ENCODE measurements at places on chromosomes 6 and 20.
A peak's percentile ranks its signal among the peaks of the same experiment; 100 is the strongest.

DNA sequence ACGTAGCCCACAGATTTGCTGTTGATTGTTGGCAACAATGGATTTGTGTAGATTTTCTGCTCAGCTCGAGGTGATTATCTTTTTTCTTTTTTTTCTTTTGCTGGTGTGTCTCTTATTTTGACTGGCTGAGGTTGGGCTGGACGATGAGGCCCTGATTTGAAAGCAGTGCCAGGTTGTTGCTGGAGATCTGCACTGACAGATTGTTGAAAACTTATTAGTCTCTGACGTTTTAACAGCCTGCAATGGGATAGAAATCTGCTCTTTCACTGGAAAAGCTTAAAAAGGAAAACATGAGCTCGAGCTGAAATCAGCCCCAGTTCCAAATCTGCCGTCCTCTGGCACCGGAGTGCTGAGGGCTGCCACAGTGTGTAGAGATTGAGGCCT is 87.7 kb downstream of the PDE7B start:
- DNase-seq = no peak

DNA sequence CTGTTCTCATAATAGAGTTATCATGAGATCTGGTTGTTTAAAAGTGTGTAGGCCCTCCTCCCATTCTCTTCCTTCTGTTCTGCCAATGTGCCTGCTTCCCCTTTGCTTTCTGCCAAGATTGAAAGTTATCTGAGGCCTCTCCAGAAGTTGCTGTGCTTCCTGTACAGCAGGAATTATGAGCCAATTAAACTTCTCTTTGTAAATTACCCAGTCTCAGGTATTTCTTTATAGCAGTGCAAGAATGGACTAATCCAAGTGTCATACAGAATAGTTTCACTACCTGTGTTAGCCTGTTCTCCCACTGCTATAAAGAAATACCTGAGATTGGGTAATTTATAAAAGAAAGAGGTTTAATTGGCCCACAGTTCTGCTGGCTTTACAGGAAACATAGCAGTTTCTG is 100.0 kb downstream of the CD24 start:
- DNase-seq = no peak

DNA sequence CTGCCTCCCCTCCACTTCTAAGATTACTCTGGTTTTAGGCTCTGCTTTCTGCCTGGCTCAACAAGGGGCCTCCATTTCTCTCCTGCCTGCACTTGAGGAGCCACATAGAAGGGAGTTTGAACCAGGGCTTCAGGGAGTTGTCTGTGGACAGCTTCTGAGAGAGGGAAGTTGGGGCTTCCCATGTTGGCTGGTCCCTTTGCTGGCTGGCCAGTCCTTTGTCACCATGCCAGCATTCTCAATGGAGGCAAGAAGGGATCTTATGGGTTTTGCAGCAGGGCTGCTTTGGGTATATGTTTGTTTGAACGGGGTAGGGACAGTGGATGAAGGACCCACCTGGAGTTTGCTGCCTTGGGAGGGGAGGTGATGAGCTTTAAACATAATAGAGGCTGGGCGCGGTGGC is 124.9 kb downstream of the CARMIL1 start:
- DNase-seq = no peak

DNA sequence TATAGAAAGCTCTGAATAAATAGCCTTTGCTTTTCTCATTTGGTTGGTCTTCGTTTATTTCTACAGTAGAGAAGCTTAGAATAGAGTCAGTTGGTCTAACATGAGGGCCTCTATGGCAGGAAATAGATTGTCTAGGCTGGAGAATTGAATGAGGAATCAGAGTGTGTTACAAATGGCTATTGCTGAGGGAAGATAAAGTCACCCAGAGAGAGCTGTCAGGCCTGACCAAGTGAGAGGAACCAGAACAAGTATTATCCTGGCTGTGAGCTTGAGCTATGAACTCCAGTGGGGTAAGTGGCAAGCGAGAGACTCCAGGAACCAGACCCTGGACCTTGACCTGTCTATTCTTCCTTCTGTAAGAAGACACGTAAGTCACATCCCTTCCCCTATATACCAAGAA is 353.1 kb downstream of the CD83 start:
- no peak for DNase-seq

DNA sequence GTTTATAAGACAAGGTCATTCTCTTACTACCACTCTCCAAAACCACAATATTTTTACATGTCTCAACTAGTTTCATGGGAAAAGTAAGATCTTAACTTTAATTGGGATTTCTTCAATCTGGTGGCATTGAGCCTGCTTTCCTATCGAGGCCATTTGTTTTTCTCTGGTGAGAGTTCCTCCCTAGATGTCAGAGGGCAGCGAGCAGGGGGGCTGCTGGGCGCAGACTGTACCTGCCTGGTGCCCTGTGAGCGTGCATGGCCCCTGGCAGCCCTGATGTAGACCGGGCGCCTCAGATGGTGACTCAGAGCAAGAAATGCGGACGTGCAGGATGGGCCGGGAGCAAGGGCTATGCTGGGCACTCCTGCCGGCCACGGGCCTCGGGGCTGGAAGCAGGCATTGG is 27.2 kb downstream of the ERMARD start:
- peak; percentile 80 for DNase-seq

- DNase-seq = no peak
Measured at GRCh38 chr6:149473080-149474052, 11.4 kb downstream of the ZC3H12D start.

DNA sequence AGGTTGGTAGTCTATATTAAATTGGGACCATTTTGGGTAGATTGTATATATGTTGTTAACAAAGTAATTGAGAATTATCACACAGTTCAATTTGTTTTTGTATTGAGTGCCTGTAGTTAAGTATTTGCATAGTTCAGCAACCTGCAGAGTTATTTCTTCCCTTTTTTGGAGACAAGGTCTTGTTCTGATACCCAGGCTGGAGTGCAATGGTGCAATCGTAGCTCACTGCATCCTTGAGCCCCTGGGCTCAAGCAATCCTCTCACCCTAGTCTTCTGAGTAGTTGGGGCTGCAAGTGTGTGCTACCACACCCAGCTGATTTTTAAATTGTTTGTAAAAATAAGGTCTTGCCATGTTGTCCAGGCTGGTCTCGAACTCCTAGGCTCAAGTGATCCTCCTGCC is 250.5 kb downstream of the UTRN start:
- no peak for DNase-seq

GRCh38 chr20:14957402-14957801 is 620.0 kb upstream of the FLRT3 start:
- DNase-seq = no peak

DNA sequence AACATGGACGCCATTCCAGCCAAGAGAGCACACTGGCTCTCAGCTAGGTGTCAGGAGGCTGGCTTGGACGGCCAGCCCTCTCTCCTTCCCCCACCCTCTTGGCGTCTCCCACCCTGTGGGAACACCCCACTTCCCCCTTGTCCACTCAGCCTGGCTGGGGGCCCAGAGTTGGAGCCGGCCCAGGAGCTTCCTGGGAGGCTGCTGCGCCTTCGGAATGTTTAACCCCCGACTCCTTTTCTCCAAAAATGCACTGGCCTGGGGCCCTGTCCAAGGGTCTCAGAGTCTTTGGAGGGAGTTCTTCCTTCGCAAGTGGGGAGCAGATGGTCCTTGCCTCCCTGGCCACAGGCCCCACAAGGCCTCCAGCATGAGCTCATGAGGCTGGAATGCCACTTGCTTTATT is 4.1 kb downstream of the ADAM33 start:
- DNase-seq = no peak

GRCh38 chr6:48068278-48069251 is 42.4 kb downstream of the PTCHD4 start:
- DNase-seq = peak; percentile 8

GRCh38 chr6:169288591-169288990 is 34.9 kb upstream of the THBS2 start:
- no peak for DNase-seq

GRCh38 chr6:135176464-135176863 is 4.6 kb upstream of the MYB start:
- DNase-seq = no peak

- no peak for DNase-seq
Measured at GRCh38 chr20:35984382-35984781, 16.0 kb downstream of the CNBD2 start.

DNA sequence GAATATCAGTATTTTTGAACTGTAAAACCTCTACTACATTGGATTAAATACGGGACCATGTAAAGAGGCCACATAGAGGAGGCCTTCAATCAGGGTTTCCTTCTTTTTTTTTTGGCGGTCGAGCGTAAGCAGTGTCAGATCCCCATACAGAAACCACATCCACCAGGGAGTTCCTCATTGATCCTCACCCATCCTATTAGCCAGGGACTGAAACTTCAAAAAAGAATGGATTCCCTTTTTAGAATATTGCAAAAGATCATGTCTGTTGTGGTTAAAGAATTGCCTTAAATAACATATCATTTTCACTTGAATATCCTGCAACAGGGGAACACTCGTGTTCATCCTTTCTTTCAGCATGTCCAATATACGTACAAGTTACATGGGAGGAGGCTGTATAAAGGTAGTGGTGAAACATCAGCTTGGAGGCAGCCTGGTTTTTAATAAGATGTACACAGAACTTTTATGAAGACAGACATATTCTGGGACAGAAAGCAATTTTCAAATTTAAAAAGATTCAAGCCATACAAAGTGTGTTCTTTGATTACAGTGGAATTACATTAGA is 96.1 kb downstream of the PPP1R14C start:
- DNase-seq = no peak

GRCh38 chr20:36133821-36134220 is 20.7 kb upstream of the EPB41L1 start:
- DNase-seq = no peak

GRCh38 chr6:166007349-166008263 is 160.0 kb downstream of the TBXT start:
- DNase-seq = no peak

- DNase-seq = no peak
Measured at GRCh38 chr6:62978920-62979319, 232.3 kb upstream of the FKBP1C start.

- DNase-seq = no peak
Measured at GRCh38 chr6:155436981-155437749, 18.5 kb downstream of the NOX3 start.

DNA sequence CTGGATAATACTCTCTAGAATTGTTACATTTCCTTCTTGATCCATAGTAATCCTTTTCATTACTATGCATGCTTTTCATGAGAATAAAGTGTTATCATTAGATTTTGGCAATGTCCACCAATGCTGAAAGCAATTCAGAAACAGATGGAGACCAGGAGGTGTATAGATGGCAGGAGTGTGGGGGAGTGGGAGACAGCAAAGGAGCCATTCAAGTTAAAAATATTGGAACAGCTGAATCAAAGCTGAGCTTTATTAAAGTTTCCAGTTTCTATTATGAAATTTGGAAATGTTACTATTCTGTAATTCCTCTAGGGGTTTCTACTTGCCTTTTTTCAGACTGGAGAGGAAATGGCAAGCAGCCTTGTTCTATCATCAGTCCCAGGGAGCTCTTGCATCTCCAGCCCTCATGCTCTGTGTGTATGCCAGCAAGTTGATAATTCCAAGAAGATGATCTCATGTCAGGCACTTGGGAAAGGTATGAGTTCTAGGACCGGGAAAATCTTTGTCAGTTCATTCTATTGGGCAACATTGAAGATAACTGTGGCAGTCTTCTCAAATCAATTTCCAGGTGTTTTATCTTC is 228.0 kb downstream of the CD109 start:
- no peak for DNase-seq
